ENCODE measurements at places on chromosomes 5 and 9.

- DNase-seq, result no peak
These were observed 994 bp downstream of the POLE3 start for GRCh38 chr9:113409481-113409880.

GRCh38 chr5:131495536-131496399 lies 139.3 kb downstream of the RAPGEF6 start:
- DNase-seq, result no peak

GRCh38 chr9:88816141-88816540 lies 175.1 kb upstream of the S1PR3 start:
- DNase-seq, result no peak

DNA sequence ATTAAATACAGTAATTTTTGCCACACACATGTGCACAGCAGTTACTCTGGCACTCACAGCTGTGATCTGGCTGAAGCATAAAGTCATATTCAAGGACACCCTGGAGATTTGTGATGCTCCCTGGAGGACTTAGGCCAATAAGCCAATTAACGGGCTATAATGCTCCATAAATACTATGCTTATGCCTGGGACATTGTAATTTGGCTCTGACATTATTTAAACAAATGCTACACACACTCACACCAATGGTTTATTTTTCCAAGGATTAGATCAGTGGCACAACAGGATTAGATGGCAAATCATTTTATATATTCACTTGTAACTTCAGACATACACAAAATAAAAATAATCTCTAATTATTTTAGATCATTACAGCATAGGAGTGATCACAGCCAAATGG lies 111.2 kb downstream of the LMNB1 start:
- no peak for DNase-seq

- no peak for DNase-seq
These were observed 479.0 kb downstream of the SPATA31A7 start for GRCh38 chr9:61668846-61669245.

DNA sequence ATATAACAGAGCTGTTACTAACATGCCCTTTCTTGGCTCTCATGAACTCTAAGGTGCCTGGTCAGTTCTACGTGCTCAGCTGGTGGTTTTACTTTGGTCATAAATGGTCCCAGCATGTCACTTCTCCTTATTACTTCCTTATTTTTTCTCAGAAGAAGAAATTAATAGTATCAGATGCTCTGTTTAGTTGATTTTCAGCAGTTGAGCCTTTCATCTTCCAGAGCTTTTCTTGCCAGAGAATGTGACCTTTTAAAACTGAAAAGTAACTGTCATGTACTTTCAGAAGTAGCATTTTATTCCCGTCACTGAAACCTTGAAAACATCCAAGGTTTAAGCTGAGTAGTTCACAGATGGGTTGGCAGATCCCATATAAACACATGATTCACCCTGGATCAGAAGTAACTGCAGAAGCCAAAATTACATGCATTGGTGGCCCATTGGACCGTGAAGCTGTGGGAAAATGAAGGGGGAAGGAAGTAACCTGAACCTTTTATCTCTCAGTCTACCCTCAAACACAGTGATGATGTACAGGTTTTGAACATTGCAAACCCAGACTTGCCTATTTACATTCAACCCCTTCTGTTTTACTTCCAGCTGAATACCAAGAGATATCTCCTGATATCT lies 50.5 kb downstream of the HACD4 start:
- no peak for DNase-seq

- no peak for DNase-seq
These were observed 1.6 kb upstream of the TXN start for GRCh38 chr9:110257956-110258355.

GRCh38 chr5:55638455-55638854 lies 73.7 kb downstream of the SLC38A9 start:
- DNase-seq, result no peak

GRCh38 chr9:121618504-121618903 lies 32.9 kb upstream of the DAB2IP start:
- DNase-seq, result no peak

DNA sequence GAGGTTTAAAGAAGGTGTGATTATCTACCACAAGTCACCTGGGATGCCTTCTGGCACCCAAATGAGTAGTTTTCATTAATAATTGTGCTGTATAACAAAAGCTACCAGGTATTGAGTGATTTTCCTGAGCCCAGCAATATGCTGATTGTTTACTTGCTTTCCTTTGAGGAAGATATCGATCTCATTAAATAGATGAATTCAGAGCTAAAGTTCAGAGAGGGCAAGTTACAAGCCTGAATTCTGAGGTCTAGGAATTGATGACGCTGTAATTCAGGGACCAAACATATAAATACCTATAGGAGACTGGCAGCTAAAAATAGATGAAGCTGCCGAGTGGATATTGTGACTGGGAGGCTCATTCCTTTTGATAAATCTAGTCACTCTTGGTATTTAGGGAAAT lies 1.1 kb downstream of the ERCC6L2 start:
- no peak for DNase-seq

DNA sequence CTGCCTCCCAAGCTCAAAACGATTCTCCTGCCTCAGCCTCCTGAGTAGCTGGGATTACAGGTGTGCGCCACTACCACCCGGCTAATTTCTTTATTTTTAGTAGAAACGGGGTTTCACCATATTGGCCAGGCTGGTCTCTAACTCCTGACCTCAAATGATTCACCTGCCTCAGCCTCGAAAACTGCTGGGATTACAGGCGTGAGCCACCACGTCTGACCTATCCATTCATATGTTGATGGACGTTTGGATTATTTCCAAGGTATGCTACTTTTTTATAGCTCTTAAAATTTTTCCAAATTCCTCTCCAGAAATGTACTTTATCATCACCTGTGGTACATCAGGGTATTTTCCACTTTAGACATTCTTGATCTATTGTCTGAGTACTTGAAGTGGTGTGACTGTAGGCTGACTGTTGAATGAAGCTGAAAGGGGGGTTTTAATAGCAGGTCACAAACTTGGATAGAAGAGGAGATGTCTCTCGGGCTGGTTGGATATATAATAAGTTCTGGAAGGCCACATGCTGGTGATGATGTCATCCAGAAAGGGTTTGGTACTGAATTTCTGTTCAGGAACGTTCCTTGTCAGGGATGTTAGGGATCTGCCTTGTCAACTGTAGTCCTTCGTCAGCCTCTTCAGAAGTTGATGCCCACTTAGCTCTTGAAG lies 7.4 kb downstream of the CTNNA1 start:
- no peak for DNase-seq

- DNase-seq, result no peak
These were observed 1.7 kb upstream of the NTMT1 start for GRCh38 chr9:129624168-129624759.

DNA sequence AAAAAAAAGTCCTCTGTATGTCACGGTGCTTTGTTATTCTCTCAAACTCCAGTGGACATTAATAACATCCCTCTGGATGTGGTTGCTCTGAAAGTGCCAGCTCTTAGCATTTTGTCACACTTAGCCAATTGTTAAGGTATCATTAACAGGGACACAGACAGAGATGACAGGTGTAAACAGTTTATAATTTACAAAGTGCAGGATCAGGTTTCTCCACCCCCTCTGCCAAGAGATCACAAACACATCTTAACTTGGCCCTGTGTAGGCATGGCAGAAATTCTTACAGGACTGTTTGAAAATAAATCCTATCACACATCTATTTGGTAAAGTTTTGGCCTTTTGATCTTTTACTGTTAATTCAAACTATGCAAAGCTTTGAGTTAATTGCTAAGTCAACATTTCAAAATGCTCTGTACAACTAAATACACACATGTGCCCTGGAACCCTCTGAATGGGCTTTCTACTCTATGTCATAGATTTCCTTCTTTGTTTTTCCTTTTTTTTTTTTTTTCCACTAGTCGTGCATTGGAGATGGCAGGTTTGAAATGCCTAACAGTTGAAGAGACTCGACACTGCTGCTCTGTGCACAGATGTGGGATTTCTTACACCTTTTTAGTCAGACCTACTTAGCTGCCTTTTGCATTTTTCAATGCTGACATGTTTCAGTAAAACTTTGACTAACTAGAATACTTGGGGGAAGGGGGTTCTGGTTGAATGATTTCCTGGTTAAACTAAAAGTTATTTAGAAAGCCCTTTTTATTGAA lies 41.7 kb downstream of the SEMA6A start:
- DNase-seq, result no peak

- no peak for DNase-seq
These were observed 81.7 kb downstream of the HMHB1 start for GRCh38 chr5:143893638-143894037.

DNA sequence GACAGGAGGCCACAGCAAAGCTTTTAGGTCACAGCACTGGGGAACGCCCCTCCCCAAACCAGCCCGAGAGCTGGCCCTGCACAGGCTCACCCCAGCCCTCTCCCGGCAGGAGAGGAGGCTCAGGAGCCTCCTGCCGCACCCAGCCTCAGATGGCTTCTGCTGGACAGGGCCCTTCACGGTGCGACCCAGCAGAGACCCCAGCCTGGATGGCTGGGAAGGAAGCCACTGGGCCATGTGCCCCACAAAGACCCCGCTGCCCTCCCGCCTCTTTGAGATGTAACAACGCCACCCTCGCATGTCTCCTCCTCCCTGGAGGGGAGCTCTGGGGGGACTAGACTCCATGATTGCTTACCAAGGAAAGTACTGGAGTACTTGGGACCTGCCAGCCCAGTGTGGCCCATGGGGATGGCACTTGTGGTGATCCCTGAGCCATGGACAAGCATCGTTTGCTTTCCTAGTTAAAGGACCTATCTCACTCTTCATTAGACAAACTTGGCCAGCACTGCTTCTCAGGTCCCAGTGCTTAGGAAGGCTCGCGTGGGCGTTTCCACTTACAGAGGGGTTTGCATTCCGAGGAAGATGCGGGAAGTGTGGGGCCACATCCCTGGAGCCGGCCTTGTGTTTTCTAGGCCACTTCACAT lies 9.0 kb downstream of the MYMK start:
- no peak for DNase-seq

DNA sequence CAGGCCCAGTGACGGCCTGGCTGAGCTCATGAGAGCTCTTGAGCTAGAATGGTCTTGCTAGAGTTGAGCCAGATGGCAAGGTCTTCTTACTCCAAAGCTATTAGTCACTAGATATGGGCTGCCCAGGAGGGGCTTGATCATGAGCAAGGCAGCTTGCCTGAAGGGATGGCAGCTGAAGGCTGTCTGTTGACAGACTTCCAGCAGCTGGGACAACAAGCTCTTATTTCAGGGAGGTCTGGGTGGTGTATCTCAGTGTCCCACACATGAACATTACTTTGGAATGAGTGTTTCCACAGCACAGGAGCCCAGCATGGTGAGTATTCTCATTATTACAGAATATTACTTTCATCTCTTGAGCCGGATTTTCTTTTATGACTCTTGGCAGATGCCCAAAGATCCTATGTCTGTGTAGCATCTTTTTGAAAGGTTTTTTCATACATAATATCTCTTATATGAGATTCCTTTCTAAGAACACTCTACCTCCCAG lies 414.1 kb downstream of the ARHGEF28 start:
- DNase-seq, result no peak

DNA sequence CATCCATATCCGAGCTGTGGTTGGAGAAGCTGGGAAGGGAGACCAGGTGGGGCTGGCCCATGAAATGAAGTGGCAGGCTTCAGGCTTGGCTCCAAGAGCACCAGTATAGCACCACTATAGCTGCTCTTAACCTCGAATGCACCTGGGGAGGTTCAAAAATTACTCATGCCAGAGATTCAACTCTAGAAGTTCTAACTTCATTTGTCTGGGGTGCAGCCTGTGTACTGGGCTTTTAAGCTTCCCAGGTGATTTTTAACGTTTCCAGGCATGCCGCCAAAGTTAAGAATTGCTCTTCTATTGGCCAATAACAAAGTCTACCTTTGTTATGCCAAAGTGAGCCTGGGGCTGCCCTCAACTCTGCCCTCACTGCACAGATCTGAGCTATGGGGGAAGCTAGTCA lies 458 bp downstream of the PRSS3 start:
- DNase-seq, result no peak

- DNase-seq, result no peak
These were observed 95.0 kb downstream of the ANKH start for GRCh38 chr5:14776602-14777001.

DNA sequence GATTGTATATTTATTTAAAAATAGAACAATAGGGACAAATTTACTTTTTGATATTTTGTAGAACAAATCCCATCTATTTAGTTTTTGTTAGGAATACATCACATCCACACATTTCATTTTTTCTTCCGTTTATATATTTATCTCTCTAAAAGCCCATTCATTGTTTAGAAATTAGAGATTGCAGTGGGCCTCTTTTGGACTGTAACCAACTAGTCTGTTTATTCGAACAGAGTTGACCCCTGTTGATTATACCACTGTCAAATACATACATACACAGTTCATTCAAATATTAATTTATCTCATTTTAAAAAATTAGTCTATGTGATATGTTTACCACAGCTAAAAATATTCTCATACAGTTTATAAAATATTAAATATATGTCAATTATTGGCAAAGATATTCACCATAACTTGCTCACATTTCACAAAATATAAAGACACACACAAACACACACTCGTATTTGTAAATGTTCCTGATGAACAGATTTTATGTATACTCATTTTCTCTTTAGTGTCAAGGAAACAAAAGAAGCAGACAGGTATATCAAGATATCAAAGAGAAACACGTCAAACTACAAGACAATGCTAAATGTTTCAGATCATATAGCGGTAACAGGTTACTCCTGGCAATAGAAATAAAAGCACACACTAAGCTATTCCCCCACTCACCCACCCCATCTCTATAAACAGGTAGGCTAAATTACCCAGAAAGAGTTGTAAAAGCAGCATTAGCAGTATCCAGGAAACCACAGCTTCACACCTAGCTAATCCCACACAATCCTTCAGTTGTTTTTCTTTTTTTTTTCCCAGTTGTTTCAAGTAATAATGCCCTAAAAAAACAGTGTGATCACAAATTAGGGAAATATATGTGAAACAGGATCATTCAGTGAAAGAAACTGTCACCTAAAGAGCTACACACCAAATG lies 283.9 kb downstream of the ADAMTS6 start:
- DNase-seq, result no peak

DNA sequence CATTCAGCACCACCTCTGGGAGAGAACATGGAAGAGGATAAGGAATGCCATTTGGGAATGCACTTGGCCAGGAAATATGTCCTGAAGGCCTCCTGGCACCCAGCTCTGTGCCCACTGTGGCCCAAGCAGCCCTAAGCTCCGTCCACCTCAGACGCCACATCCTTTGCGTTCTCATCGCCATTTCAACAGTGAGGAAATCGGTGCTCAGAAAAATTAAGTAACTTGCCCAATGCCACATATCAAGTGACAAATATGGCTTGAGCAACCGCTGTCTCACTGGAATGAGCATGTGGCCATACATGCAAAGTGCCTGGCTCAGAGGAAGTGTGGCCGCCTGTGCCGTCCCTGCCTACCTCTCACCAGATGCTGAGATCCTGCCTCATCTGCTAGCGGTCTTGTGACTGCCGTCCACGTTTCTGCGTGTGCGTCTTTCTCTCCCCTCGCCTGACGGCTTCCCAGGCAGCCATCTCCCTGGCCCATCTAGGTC lies 984 bp upstream of the DOK3 start:
- no peak for DNase-seq

DNA sequence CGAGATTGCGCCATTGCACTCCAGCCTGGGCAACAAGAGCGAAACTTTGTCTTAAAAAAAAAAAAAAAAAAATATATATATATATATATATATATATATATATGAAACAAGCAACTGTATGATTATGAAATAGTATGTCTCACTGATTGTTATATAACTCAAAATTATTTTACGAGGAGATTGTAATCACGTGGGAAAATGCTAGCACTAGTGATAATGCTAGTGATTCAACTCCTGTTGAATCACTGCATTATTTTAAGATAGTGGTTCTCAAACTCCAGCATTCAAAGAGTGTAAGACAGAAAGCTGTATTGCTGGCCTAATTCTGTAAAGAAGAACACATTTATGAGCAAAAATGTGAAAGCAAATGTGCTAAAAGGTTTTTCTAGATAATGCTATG lies 12.4 kb upstream of the PTPN3 start:
- DNase-seq, result no peak

Measured in C1 segment of cervical spinal cord (tissue), 14 donors.